ENCODE measurements at places on chromosomes 12 and 14.

- DNase-seq: no peak
- no peaks in the 10 kb centered on the region for H3K4me1 ChIP-seq
- no peak overlapping the region for H3K4me3 ChIP-seq
- H3K27ac ChIP-seq: no peak overlapping the region
- peaks cover 12% of the 10 kb centered on the region for H3K36me3 ChIP-seq
- no peaks in the 10 kb centered on the region for H3K27me3 ChIP-seq
Observed at GRCh38 chr14:35631071-35631805, 97.3 kb downstream of the INSM2 start.

DNA sequence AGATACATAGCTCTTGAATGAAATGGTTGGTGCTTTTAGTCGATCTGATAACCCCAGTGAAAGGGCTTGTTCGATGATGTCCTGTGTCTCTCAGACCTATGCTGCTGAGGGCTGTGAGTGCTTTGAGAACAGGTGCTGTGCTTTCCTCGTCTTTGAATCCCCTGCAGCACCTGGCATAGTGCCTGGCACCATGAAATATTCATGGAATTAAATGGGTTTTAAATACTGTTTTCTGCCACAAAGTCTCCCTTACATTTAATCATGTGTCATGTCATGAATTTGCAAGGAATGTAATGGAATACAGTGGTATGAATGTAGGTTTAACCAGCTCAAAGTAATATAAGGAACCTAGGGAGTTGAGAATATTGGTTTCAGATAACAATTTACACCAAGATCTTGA, 220.5 kb upstream of the PRICKLE1 start:
- H3K27me3 ChIP-seq: no peaks in the 10 kb centered on the region
- H3K27ac ChIP-seq: no peak overlapping the region
- H3K4me1 ChIP-seq: no peaks in the 10 kb centered on the region
- H3K4me3 ChIP-seq: no peak overlapping the region
- DNase-seq: no peak

- no peak overlapping the region for H3K27ac ChIP-seq
- DNase-seq: peak; percentile 79
- peaks cover 4% of the 10 kb centered on the region for H3K4me1 ChIP-seq
Observed at GRCh38 chr12:47767216-47767724, 5.8 kb upstream of the SLC48A1 start.

DNA sequence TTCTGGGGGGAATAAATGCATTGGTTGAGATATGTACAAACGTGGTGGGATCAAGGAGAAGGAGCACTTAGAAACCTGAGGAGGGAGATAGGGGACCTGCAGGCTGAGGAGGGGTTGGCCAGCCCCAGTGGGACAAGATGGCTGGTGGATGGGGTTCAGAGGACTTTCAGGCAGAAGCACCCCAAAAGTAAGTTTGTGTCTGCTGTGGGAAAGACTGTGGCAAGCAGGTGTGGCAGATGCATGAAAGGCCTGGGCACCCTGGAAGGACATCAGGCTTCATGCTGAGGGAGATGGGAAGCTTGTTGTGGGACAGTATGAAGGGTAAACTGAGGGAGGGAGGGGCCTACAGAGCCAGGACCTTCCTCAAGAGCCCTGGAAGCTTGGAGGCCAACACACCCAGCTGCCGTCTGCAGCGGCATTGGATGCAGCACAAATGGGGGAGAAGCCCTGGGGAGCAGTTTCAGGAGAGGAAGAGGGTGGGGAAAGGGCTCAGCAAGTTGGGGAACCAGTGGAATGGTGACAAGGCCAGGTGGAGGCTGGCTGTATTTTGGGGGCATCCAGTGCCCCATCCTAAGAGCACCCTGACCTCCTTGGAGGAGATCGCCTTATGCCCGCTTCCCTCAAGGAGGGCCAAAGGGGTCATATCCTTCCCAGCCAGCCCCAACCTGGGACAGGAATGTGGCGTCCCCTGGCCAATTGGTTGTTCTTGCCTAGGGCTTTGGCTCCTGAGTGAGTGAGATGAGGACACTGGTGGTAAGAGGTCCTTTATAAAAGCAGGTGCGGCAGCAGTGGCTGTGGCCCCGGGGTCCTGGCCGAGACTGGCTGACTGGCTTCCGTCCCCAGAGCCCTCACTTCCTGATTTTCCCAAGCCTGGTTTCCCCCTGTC, 20.7 kb downstream of the NFKBIA start:
- no peaks in the 10 kb centered on the region for H3K4me1 ChIP-seq
- H3K36me3 ChIP-seq: no peaks in the 10 kb centered on the region
- H3K27me3 ChIP-seq: no peaks in the 10 kb centered on the region
- no peak for DNase-seq

GRCh38 chr12:113186033-113186365, 478 bp downstream of the RITA1 start:
- H3K27ac ChIP-seq: peak overlapping the region; percentile 96
- H3K4me1 ChIP-seq: peaks cover 48% of the 10 kb centered on the region
- no peak for DNase-seq
- peak overlapping the region; percentile 98 for H3K4me3 ChIP-seq
- peaks cover 32% of the 10 kb centered on the region for H3K36me3 ChIP-seq

DNA sequence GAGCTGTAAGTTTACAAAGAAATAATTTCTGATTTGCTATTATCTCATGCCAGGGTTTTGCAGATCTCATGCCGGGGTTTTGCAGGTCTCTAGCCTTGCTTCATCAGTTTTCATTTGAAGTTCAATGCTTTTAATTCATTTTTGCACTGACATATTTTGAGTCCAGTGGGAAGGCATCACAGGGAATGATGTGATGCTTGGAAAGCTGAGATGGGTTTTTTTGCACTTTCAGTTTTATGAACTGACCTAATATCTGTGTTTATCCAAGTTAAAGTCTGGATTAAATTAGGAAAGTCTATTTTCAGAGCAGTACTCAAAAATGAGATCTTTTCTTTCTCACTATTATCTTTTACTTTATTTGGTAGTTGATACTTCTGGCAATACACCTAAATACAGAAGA, 23.6 kb upstream of the REP15 start:
- H3K4me1 ChIP-seq: no peaks in the 10 kb centered on the region
- H3K4me3 ChIP-seq: no peak overlapping the region
- no peaks in the 10 kb centered on the region for H3K27me3 ChIP-seq
- no peak overlapping the region for H3K27ac ChIP-seq

- DNase-seq: no peak
- no peaks in the 10 kb centered on the region for H3K36me3 ChIP-seq
Observed at GRCh38 chr14:94562941-94563883, 2.0 kb downstream of the SERPINA4 start.

DNA sequence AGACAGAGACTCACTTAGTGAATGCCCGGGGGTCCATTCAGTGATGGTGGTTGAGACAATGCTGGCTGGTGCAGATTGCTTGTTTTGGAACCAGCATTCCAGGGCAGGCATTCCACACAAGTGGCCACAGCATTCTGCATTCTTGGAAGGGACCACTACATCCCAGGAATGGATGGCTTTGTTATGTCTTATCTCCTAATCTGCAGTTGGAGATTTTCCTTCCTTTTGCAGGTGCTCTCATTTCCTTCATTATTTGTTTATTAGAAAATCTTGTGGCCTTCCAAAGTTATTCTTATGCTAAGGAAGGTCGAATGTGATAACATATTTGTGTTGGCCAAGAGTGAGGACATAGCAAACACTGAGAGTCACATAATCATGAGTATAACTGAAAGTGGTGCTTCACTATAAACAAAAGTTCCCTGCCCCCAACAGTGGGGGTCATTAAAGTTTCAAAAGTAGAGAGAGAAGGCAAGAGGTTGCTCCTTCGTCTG, 66.0 kb downstream of the BMP4 start:
- peaks cover 8% of the 10 kb centered on the region for H3K27me3 ChIP-seq
- H3K4me3 ChIP-seq: no peak overlapping the region
- DNase-seq: no peak
- no peaks in the 10 kb centered on the region for H3K4me1 ChIP-seq

- peaks cover 5% of the 10 kb centered on the region for H3K27me3 ChIP-seq
- H3K27ac ChIP-seq: no peak overlapping the region
- H3K4me1 ChIP-seq: peaks cover 26% of the 10 kb centered on the region
- no peaks in the 10 kb centered on the region for H3K36me3 ChIP-seq
Observed at GRCh38 chr12:75908961-75909605, 122.5 kb downstream of the PHLDA1 start.

DNA sequence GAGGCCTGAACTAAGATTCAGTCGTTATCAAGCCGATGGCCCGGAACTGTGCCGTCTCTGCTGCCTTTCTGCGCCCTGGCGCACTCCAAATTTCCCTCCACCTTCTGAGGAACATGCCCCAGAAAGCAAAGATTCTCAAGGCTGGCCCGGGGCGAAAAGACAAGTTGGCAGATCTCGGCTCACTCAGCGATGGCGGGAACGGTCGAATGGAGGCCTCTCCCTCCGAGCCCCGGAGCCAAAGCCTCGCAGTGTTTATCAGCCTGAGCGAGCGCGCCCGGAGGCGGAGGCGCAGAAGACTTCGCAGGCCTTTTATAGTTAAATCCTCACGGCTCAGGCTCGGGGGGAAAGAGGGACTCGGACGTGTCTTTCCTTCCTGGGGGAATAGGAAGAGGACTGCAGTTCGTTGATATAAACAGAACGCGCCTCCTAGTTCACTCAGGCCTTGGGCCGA, 5.6 kb downstream of the TBX5 start:
- no peak for DNase-seq
- no peaks in the 10 kb centered on the region for H3K36me3 ChIP-seq
- H3K27ac ChIP-seq: no peak overlapping the region
- H3K4me1 ChIP-seq: no peaks in the 10 kb centered on the region

GRCh38 chr12:124740691-124741137, 123.0 kb downstream of the SCARB1 start:
- H3K27ac ChIP-seq: no peak overlapping the region
- H3K27me3 ChIP-seq: peaks cover 20% of the 10 kb centered on the region
- no peaks in the 10 kb centered on the region for H3K36me3 ChIP-seq
- no peak overlapping the region for H3K4me3 ChIP-seq

- H3K4me1 ChIP-seq: peaks cover 87% of the 10 kb centered on the region
- no peaks in the 10 kb centered on the region for H3K27me3 ChIP-seq
- no peak overlapping the region for H3K27ac ChIP-seq
- H3K36me3 ChIP-seq: peaks cover 26% of the 10 kb centered on the region
- no peak overlapping the region for H3K4me3 ChIP-seq
Observed at GRCh38 chr12:93434256-93434865, 7.4 kb downstream of the UBE2N start.

DNA sequence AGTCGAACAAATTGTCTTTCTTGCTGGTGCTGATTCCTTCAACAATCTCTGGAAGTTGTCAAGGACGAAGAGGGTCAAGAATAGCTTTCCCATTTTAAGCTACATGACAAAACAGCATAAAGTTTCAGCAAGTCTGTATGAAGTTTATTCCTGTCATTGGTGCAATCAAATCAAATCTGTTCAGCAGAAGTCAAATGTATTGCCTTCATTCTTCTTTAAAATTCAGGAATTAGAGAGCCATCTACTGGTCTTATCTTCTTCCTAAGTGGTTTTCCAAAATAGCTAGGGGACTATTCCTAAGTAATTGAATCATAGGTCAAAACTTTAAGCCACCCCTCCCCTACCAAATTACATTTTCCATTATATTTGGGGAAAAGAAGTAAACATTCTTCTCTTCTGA, 990.2 kb downstream of the GALC start:
- DNase-seq: no peak
- H3K27ac ChIP-seq: no peak overlapping the region
- no peak overlapping the region for H3K4me3 ChIP-seq
- no peaks in the 10 kb centered on the region for H3K4me1 ChIP-seq

DNA sequence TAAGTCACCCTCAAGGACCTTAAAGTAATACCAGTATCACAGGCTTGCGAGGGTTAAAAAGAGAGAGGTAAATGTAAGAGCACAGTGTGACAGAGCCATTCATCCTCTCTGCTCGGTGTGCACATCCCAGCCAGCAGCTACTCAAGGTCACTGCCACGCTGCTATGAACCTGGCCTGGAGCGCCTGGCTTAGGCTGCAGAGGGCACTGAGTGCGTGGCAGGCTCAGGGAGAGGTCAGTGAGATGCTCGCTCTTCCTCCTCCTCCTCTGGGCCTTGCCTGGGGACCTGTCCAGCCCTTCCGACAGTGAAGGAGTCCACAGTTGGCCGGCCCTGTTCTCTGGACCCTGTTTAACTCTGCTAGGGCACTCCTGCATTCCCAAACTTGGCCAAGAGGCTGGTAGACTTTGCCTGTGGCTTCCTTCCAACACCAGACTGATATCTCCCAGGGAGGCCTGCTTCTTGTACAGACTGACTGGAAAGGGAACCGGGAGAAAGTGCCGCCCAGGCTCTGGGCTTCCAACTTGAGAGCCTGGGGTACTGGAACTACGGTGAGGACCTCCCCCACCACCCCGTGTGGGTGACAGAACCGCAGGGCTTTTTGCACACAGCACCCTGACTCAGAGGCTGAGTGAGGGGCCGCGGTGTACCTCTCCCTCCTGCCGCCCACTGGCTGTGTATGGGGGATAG, 62.6 kb upstream of the CORO1C start:
- no peaks in the 10 kb centered on the region for H3K4me1 ChIP-seq
- no peak overlapping the region for H3K27ac ChIP-seq
- no peaks in the 10 kb centered on the region for H3K27me3 ChIP-seq
- DNase-seq: no peak
- no peak overlapping the region for H3K4me3 ChIP-seq
- peaks cover 12% of the 10 kb centered on the region for H3K36me3 ChIP-seq

DNA sequence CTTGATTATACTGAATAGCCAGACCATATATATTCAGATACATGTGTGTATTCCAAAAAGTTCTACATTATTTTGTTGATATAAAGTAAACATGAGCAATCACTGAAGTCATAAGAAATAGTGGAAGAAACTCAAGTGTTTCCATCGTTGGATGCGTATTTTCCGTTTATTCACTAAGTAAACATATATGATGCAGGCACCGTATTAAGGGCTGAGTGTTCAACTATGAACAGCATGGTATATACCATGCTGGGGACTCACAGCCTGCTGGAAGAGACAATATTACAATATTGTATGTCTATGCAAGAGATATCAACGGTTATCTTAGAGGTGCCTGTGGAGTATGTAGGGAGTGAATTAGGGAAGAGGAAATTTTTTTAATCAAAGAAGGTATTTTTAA, 1.2 kb downstream of the PYROXD1 start:
- H3K27ac ChIP-seq: peak overlapping the region; percentile 94
- peaks cover 15% of the 10 kb centered on the region for H3K36me3 ChIP-seq
- no peak for DNase-seq
- no peaks in the 10 kb centered on the region for H3K27me3 ChIP-seq

DNA sequence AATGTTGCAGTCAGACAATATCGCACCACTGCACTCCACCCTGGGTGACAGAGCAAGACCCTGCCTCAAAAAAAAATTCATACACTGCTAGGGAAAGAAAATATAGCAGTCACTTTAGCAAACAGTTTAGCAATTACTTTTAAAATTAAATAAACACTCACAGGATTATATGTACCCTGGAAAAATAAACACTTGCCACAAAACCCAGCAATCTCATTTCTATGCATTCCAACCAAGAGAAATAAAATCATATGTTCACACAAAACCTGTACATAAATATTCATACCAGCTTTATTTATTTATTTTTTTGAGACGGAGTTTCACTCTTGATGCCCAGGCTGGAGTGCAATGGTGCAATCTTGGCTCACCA, 20.2 kb downstream of the ATXN2 start:
- peak overlapping the region; percentile 1 for H3K27ac ChIP-seq
- no peaks in the 10 kb centered on the region for H3K27me3 ChIP-seq
- DNase-seq: no peak
- peaks cover 7% of the 10 kb centered on the region for H3K4me1 ChIP-seq
- no peak overlapping the region for H3K4me3 ChIP-seq

All from activated naive CD8-positive, alpha-beta T cell treated with anti-CD3 and anti-CD28 coated beads, Interleukin-2, amount 50 U/mL, for 24 hours (primary cell).